ENCODE measurements at places on chromosomes 16 and 17.

DNA sequence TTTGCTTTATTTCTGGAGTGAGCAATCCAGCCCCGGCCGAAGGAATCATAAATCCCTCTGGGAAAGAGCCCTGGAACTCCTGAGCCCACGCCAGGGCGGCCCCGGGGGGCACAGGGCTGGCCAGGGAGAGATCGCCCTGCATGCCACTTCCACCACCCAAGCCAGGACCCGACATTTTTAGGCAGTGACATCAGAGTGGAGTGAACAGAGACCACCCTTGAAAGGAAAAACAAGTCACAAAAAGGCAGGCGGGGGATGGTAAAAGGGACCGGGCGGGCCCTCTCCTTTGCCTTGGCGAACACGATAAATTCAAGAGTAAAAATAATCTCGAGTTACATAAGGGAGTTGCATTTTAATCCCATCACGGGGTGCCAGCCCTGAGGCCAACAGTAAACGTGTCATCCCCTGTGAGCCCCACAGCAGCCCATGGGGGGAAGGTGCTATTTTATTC lies 284.1 kb downstream of the C16orf95 start:
- no peak for ATAC-seq

- peak; percentile 33 for ATAC-seq
These were observed 1.4 kb upstream of the SPHK1 start for GRCh38 chr17:76382803-76383545.

GRCh38 chr17:28154214-28154613 lies 111.7 kb downstream of the NLK start:
- ATAC-seq: no peak

- ATAC-seq: no peak
These were observed 110.2 kb upstream of the LHX1 start for GRCh38 chr17:36827081-36827480.

- ATAC-seq: no peak
These were observed 54.9 kb downstream of the IKZF3 start for GRCh38 chr17:39809221-39809620.

Data from SK-N-SH treated with all-trans-retinoic acid at 6 μM for 48 hours (cell line).